Activated T-cell treated with anti-CD3 and anti-CD28 coated beads for 4 hours (primary cell): ENCODE measurements at places on chromosomes 12 and 14.

- no peak for DNase-seq
Observed at GRCh38 chr14:74946659-74947281, 8.6 kb downstream of the PGF start.

- DNase-seq, result no peak
Observed at GRCh38 chr12:23950775-23951451, 1.4 kb upstream of the SOX5 start.

- DNase-seq, result no peak
Observed at GRCh38 chr12:27018037-27018436, 3.9 kb upstream of the TM7SF3 start.

GRCh38 chr12:47848853-47849252 is 29.1 kb upstream of the HDAC7 start:
- DNase-seq, result no peak

DNA sequence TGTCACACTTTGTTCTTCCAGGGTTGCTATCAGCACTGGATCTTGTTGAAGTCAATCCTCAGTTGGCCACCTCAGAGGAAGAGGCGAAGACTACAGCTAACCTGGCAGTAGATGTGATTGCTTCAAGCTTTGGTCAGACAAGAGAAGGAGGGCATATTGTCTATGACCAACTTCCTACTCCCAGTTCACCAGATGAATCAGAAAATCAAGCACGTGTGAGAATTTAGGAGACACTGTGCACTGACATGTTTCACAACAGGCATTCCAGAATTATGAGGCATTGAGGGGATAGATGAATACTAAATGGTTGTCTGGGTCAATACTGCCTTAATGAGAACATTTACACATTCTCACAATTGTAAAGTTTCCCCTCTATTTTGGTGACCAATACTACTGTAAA is 23.7 kb downstream of the VTI1B start:
- no peak for DNase-seq

- no peak for DNase-seq
Observed at GRCh38 chr12:2295941-2296461, 243.2 kb downstream of the CACNA1C start.

- DNase-seq, result no peak
Observed at GRCh38 chr14:32078858-32079216, 1.7 kb downstream of the ARHGAP5 start.

DNA sequence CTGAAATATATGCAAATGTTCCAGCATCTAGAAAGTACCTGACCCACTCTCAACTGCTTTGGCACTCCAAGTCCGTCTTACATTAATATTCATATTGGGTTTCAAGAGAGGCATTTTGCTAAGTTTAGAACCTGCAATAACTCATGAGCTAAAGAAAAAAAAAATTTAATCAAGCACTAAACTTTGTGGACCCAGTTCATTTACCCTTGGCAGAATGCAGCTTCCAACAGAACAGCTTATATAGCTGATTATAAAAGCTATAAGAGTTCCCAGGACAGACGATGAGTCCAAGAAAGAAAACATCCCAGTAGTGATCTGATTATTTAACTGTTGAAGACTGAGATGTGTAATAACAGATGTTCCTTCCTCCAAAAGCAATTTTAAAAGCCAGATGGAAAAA is 592.0 kb downstream of the KCNH5 start:
- no peak for DNase-seq

- DNase-seq, result no peak
Observed at GRCh38 chr12:116594325-116595038, 35.3 kb downstream of the MAP1LC3B2 start.

- DNase-seq, result no peak
Observed at GRCh38 chr14:93037351-93037750, 78.4 kb downstream of the ITPK1 start.

DNA sequence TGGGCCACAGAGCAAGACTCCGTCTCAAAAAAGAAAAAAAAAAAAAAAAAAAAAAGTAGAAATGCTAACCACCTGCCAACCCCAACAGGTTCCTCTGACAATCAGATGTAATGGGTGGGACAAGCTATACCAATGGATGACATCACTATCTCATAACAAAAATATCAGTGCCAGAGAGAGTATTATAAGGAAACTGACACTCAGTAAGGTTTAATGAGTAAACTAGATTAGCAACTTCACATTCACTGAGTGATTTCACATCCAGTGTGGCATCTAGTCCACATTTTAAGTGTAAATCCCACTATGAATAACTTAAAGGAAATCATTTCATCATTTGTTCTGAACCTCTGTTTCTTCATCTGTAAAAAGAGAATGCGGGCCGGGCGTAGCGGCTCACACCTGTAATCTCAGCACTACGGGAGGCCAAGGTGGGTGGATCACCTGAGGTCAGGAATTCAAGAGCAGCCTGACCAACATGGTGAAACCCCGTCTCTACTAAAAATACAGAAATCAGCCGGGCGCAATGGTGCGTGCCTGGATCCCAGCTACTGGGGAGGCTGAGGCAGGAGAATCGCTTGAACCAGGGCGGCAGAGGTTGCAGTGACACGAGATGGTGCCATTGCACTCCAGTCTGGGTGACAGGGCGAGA is 1.8 kb downstream of the SART3 start:
- DNase-seq, result no peak
